ENCODE measurements at places on chromosomes 16 and 17.

DNA sequence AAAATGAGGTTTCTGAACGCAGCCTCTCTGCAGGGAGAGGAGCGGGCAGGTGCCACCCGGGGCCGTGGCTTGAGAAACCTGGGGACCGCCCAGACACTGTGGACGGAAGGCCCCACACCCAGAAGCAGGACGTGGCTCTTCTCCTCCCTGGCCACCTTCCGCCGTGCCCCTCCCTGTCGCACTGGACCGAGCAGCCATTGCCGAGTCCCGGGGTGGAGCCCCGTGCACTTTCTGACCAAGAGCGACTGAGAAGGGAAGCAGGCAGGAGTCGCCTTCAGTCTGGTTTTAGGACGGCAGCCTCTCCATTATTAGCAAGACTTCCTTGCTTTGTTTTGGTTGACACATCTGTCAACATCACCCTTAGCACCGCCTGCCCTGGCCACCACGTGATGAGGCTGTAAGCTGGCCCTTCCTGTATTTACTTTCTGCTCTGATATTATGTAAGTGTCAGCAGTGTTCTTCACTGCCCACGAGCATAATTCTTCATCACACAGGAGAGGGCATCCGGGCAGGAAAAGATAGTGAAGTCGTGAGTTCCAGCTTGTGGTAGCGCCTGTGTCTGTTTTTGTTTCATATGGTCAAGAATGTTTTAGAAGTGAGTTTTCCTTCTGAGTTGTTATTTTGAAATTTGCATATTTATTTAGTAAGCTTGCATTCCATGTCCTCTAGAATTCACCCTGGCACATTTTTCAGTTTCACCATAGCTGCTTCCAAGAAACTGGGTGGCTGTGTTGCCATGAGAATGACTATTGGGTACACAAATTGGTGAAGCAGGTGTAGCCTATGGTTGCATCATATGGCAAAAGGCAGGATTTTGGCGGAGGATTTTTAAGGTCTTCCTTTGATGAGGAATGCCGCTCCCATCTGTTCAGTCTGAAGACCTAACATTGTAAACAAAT, 1.0 kb downstream of the HERPUD1 start:
- peak; percentile 91 for DNase-seq

DNA sequence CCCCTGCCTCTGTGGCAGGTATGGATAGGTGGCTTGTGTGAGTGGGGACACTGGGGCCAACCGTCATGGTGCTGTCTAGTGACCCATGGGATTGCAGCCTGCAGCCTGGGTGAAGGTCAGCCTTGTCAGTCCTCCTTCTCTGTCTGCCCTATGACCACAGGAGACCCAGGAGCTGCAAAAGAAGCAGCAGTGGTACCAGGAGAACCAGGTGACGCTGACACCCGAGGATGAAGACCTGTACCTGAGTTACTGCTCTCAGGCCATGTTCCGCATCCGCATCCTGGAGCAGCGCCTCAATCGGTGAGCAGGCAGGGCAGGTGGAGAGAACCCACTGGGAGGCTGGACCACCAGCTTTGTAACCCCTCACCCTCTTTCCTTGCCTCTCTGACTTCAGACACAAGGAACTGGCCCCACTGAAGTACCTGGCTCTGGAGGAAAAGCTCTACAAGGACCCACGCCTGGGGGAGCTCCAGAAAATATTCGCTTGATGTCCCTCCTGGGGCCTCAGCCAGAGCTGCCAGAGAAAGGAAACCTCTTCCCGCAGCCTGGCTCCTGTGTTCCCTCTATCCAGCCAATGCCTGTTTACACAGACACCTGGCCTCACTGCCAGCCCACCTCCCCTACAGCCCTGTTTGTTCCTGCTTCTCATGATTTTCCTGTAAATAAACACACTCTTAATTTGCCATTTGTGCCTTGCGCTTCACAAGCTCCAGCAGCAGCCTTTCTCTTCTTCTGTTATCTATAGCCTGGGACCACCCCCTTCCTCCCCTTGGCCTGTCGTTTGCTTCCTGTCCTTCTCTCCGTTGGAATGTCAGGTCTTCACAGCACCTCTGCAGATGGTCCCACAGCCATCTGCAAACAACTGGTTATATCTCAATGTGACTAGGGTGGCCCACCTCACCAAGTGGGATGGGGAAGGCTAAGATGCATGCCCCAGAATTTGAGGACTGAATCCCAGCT, 4.5 kb upstream of the KATNB1 start:
- no peak for DNase-seq

GRCh38 chr16:49150341-49150740, 131.3 kb downstream of the CBLN1 start:
- no peak for DNase-seq

DNA sequence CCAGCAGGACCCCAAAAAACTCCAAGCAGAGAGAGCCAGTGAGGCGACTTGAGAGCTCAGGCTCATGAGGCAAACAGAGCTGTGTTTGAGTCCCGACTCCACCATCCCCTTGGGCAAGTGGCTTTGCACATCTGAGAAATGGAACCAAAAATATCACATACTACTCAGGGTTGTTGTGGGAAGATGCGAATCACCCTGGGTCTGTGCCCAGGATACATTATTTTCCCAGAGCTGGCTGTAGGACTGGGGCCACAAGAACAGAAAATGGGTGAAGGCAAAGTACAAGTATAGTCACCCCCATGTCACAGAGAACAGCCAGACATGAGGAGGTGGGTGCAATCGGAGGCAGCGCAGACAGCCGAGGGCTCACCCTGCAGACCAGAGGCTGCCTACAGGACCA, 127.3 kb downstream of the GAS7 start:
- no peak for DNase-seq

DNA sequence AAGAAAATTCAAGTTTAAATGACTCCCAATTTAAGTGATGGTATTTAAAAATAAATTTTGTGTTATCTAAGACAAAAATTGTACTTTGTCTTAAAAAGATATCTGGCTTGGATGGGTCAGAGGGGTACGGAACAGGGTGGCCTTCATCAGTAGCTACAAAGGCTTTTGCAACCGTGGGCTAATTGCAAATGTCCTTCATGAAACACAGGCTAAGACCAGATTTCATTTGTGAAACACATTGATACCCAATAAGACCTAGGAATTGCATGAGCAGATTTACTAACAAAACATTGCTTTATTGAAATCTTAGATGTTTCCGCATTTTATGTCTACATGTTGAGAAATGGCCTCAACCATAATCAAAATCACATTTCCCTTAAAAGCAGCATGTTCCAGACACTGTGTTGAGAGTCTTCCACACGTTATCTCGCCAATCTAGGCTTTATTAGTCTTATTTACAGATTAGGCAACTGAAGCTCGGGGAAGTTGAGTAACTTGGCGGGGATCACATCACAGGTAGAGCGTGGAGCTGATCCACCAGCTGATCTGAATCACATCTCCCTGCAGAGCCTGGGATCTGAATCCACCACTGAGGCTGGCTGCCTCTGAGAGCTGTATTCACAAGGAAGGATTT, 21.8 kb downstream of the FBXO39 start:
- DNase-seq: no peak
